8988T (cell line): ENCODE measurements at places on chromosomes 6 and 20.

- DNase-seq = no peak
Measured at GRCh38 chr6:132684272-132684671, 25.3 kb upstream of the TAAR1 start.

GRCh38 chr20:10531848-10532247, 96.7 kb downstream of the SLX4IP start:
- no peak for DNase-seq

- no peak for DNase-seq
Measured at GRCh38 chr6:130505808-130506598, 140.2 kb downstream of the TMEM200A start.

GRCh38 chr6:31354864-31355582, 2.0 kb downstream of the HLA-B start:
- no peak for DNase-seq

DNA sequence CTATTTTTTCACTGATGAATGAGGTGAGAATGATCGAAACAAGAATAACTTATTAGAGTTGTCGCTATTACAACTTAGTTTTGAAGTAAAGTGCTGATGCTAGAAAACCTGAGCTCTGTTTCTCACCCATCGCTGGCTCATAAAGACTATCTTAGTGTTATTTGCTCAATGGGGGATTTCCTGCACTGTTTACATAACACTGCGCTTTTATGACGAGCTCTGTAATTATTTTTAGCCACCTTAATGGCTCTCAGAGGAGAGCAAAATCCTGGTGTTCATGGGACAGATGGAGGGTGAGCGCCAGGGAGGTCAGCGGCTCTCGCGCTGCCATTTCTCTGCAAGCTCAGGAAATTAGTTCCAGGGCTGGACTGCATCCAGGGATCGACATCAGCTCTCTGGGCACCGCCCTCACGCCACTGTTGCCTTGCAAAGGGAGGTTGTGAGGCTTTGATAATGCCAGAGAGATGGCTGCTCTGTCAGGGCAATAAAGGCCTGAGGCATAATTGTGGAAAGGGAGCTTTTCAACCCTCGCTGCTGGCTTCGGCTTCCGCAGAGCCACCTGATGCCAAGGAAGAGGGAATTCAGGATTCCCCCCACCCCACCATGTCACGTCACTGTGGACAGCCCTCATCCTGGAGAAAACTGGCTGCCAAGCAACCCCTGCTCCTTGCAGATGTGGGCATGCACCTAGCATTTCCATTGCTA, 72.0 kb downstream of the DACT2 start:
- no peak for DNase-seq

DNA sequence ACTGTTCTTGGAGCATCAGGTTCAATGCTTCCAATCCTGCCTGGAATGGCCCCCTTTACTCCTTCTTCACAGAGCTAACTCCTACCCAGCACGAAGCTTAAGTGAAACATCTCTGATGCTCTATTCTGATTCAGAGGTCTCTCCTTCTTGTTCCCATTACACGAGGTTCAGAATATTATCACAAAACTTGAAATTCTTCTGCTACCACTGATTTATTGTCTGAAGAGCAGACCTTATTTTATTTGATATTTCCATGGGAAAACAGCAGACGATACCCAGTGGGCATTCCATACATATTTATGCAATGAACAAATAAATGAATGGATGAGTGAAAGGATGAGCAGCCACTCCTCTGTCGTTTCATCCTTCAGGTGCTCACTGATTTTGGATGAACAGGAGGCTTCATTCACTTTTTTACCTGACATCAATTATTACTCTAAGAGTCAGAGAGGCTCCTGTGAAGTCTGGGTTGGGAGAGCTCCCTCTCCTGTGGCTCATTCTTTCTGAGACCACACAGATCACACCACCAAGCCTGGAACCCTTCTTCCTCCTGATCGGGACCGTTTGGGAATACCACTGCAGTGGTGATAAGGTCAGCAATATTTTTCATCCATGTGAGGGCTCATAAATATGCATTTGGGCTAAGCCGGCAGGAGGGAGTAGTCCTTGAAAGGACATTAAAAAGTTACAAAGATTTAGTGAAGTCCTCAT, 25.8 kb downstream of the SMLR1 start:
- DNase-seq = no peak

DNA sequence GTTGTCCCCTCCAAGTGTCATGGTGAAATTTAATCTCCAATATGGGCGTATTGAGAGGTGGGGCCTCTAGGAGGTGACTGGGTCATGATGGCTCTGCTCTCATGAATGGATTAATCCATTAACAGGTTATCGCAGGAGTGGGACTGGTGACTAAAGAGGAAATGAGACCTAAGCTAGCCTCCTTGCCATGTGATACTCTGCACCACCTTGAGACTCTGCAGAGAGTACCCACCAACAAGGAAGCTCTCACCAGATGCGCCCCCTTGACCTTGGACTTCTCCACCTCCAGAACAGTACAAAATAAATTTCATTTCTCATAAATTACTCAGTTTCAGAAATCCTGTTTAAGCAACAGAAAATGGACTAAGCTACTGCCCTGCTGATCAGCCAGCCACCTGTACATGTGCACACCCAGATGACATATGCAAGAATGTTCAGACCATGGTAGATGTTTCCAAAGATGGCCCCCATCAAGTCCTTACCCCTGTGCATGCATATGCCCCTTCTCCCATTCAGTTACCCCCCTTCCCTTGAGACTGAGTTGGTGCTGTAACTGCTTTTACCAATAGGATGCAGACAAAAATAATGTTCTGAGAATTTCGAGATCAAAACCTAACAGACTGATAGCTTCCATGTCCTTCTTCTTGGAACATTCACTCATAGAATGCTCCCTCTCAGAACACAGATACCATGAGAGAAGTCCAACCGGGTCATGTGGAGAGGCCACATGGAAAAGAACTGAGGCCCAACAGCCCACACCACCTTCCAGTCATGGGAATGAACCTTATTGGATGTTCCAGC, 28.4 kb downstream of the MAP3K5 start:
- no peak for DNase-seq

DNA sequence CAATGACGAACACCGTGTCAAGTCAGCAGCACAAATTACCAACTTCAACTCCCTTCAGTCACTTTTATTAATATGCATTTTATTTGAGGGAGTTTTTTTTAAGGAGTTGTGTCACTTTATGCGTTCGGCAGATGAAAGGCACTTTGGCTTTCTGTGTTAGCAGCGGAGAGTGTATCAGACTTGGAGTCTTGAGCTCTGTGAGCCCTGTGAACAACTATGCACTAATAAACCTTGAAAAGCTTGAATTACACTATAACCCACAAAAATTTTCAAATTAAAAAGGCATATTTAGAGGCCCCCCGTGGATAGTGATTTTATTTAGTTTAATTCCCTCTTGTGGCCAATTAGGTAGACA, 335.3 kb upstream of the NT5E start:
- no peak for DNase-seq

DNA sequence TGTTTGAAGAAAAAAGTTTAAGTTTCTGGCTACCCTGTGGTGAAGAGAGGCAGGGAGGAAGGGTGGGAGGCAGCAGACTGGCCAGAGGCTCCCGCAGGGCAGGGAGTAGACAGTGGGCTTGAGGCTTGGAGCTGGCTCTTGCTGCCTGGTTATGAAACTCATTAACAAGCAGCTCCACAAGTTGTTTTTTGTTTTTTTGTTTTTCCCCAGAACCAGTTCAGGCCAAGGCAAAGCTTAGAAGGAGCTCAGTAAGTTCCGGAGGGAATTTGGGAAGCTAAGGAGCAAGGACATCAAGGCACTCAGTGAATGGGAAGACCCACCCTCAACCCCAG, 4.0 kb downstream of the DLL1 start:
- no peak for DNase-seq

DNA sequence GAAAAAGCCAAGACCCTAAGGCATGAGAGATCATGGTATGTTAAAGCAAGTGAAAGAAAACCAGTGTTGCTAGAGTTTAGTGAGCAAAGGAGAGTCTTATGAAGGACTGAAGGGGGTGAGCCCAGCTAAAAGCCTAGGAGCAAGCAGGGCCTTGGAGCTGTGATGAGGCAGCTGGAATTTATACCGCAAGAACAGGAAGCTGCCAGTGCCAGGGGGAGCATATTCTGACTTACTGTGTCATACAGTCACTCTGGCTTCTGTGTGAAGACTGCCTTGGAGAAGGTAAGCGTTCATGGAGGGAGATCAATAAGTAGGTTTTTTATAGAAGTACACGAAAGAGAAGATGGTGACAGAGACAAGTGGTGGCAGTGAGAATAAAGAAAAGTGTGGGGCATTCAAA, 308.9 kb upstream of the THEMIS start:
- DNase-seq = no peak

- DNase-seq = no peak
Measured at GRCh38 chr6:87572021-87572420, 17.8 kb downstream of the RARS2 start.

DNA sequence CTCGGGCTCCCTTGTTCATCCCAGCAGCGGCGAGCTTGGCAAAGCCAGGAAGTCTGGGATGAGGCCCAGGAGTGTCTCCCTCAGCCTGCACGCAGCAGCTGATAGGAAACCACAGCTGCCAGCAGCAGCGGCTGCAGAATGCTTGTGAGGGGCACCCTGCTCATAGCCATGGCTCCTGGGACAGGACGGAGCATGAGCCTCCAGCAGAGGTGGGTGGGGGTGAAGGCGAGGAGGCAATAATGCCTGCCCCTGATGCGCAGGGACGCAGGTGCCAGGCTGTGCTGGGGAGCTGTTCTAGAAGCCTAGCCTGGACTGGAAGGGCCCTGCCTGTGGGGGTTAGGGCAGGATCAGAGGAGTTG, 157.9 kb downstream of the CD83 start:
- DNase-seq = no peak

GRCh38 chr6:157993076-157993475, 11.4 kb downstream of the SYNJ2 start:
- DNase-seq = no peak

- DNase-seq = no peak
Measured at GRCh38 chr20:46977909-46978588, 83.4 kb downstream of the EYA2 start.

GRCh38 chr20:56353356-56353755, 5.4 kb upstream of the FAM210B start:
- no peak for DNase-seq

DNA sequence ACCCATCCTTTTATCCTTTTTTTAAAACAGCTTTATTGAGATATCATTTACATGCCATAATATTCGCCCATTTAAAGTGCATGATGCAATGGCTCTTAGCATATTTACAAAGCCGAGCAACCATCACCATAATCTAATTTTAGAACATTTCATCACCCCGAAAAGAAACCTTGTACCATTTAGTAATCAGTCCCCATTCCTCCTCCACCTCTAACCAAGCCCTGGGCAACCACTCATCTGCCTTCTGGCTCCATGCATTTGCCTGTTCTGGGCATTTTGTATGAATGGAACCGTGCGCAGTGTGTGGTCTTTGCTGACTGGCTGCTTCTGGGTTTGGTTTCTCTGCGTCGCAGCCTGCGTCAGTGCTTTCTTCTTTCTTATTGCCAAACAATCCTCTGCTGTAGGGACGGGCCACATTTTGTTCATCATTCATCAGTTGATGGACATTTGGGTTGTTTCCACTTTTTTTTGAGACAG, 10.2 kb upstream of the EEF1A2 start:
- no peak for DNase-seq

DNA sequence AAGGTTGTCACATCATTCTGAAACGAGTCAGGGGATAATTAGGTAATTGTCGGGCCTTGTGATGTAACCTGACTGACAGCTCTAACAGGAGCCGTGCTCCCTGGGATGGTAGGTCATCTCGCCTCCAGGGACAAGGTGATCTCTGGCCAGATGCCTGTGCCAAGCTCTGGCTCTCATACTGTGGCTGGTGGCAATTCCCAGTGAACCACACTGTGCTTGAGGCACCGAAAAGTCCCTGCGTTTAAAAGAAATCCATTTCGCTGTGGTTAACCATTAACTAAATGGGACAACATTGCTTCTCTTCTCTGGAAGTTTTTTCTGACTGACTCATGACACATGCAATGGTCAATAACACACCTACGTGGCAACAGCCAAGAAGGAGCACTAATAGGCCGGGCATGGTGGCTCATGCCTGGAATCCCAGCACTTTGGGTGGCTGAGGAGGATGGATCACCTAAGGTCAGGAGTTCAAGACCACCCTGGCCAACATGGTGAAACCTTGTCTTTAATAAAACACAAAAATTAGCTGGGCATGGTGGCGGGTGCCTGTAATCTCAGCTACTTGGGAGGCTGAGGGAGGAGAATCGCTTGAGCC, 669.2 kb downstream of the PRKN start:
- no peak for DNase-seq

- DNase-seq = no peak
Measured at GRCh38 chr20:53708129-53708968, 114.7 kb upstream of the ZNF217 start.

DNA sequence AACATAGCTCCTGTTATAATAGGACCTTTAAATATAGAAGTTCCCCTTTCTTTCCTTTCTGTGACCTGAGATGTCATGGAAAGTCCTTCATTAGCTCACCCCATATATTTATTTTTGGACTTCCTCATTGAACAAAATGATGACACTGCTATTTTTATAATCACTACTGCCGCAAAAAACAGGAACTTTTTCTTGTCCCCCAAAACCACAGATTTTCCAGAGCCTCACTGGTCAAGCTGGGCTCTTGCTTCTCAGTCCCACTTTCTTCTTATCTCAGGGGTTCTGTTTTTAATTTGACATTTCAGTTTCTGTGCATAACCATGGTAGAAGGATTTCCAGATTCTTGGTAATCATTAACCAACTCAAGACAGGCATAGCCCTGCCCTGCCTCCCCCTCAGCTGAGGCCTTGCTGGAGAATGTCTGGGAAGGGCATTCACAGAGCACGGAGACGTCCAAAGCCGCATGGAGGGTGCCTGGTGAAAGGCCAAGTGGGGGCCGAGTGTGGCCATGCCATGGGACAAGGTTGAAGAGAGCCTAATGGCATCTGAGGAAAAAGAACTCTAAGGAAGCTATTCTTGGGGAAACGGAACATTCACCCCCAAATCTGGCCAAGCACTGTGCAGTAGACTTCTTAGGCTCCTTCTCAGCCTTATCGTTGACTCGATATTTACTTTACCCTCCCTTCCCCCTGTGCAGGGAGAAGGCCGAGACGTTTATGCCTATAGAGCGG, 73.7 kb downstream of the EDN1 start:
- DNase-seq = no peak

- no peak for DNase-seq
Measured at GRCh38 chr6:73299151-73299971, 36.4 kb upstream of the KHDC1 start.

- DNase-seq = no peak
Measured at GRCh38 chr6:10382728-10383330, 32.0 kb downstream of the TFAP2A start.

- DNase-seq = no peak
Measured at GRCh38 chr20:52993076-52993475, 20.9 kb downstream of the TSHZ2 start.
